ENCODE measurements at places on chromosomes 16 and 17.
A peak's percentile ranks its signal among the peaks of the same experiment; 100 is the strongest.

DNA sequence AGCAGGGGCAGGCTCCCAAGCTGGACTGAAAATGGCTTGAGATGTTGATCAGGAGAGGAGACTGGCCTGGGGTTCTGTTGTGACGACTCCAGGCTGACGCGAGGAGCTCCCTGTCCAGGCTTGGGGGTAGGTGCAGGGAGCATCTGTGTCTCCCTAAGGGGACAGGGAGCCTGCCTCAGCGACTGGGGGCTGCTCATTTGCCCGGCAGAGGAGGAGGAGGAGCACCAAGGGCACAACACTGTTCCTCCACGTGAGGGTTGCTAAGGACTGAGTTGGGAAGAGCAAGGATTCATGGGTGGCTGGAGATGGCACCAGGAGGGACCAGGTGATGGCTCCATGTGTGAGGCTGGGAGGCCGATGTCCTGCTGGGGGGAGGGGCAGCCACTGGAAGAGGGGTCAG is 53.3 kb downstream of the USP22 start:
- no peak for DNase-seq

- DNase-seq = no peak
These were observed 66.9 kb downstream of the COPRS start for GRCh38 chr17:31792007-31792585.

DNA sequence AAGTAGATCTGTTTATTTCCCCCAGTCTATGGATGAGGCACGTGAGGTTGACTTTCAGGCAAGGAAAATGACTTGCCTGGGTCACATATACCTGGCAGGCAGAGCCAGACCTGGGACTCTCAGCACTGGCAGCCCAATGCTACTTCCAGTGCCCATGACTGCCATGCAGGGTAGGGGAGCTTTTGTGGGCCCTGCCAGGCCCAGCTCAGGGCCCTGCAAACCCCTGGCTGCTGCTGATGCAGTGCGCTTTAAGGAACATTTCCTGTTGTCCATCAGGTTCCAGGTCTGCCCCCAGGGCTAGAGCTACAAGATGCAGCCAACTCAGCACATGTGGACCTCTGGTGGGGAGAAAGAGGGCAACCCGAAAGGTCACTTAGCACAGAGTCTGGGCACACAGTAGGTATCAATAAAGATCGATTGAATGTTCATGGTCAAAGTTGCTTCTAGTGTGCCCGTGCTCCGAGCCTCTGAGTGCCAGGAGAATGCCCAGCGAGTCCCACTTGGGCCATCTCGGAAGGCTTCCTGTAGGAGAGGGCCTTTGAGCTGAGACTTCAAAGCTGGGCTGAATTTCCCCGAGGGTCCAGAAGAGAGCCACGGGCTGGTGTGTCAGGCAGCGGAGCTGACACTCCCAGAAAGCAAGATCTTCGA is 513 bp upstream of the TBX21 start:
- DNase-seq = no peak

- no peak for DNase-seq
These were observed 26.1 kb downstream of the GAS7 start for GRCh38 chr17:10172241-10172741.

GRCh38 chr16:10497132-10498101 is 83.0 kb downstream of the EMP2 start:
- DNase-seq = no peak

GRCh38 chr17:77400445-77400870 is 259.7 kb downstream of the SEC14L1 start:
- no peak for DNase-seq

DNA sequence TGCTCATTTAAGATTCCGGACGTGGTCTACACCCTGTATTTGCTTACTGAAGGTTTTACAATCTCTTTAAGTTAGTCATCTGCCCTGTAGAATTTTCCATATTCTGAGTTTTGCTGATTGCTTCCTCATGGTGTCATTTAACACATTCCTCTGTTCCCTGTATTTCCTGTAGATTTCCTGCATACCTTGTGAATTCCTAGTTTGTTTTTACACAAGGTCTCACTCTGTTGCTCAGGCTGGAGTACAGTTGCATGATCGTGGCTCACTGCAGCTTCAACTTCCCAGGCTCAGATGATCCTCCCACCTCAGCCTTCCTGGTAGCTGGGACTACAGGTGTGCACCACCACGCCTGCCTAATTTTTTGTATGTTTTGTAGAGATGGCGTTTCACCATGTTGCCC is 66.8 kb downstream of the CMIP start:
- DNase-seq = no peak

DNA sequence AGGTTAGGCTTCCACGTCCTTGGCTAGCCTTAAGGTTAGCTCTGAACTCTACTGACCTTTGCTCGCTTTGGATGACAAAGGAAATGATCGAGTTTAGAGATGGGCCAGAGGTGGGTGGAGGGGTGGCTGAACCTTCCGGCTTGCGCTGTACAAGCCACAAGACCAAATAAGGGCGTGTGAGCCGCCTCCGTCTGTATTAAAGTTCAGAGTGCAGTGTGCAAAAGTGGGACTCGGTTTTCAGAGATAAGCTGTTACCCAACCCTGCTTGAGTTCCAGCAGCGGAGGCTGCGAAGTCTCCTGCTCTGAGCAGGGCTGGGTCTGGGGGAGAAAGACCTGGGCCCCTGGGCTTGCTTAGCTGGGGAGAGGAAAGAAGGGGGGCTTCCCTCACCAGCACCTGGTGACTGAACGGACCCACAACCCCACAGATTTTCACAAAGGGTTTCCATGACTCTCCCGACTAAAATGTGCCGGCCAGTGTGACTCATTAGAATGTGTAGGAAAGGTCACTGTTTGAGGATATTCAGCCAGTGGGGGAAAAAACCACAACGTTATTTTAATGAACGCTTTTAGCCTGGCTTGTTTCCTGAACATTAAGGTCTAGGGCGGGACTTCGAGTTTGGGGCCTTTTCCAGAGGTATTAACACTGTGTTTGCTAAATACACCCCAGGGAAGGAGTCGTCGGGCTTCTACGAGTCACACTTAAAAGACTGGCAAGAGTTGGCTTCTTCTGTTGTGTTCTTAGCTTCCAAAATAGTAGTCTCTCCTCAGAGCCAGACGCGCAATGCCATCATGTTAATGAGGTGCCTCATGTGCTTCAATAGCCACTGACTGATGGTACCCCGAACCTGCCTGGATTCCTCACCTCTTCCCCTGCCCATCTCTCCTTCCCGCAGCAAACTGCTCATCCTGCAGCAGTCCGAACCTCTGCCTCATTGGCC is 67.0 kb downstream of the CENPV start:
- DNase-seq = peak; percentile 41

- peak; percentile 42 for DNase-seq
These were observed 4.3 kb upstream of the NAGLU start for GRCh38 chr17:42531455-42532354.

DNA sequence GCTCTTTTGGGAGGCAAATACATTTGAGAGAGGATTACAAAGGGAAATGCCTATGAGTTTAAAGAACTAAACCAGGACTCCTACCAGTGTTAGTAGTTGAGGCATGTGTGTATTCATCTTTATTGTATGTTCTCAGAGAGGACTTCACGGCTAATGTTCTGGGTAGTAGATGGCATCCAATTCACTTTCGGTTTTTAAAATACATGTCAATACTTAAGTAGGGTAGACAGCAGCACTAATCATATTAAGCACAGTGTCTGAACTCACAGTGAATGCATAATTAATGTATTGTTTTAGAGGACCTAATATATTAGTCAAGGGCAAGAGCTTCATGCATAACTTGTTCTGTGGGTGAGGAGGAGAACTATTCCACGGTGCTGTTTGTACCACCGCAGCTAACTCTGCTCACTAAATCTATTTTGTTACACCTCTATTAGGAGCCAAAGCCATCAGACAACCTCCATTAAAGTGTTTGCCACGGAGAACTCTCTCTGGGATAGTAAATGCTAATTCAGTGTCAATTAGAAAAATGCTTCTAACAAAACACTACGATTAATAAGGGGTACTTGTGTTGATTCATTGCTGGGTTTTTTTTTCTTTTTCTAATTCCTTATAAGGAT is 56.3 kb downstream of the COX10 start:
- DNase-seq = no peak

GRCh38 chr16:72961115-72961832 is 86.7 kb downstream of the ZFHX3 start:
- DNase-seq = no peak

- DNase-seq = no peak
These were observed 128.7 kb downstream of the RPTOR start for GRCh38 chr17:80673152-80673920.

- DNase-seq = no peak
These were observed 86.7 kb upstream of the RCVRN start for GRCh38 chr17:9991796-9992195.

DNA sequence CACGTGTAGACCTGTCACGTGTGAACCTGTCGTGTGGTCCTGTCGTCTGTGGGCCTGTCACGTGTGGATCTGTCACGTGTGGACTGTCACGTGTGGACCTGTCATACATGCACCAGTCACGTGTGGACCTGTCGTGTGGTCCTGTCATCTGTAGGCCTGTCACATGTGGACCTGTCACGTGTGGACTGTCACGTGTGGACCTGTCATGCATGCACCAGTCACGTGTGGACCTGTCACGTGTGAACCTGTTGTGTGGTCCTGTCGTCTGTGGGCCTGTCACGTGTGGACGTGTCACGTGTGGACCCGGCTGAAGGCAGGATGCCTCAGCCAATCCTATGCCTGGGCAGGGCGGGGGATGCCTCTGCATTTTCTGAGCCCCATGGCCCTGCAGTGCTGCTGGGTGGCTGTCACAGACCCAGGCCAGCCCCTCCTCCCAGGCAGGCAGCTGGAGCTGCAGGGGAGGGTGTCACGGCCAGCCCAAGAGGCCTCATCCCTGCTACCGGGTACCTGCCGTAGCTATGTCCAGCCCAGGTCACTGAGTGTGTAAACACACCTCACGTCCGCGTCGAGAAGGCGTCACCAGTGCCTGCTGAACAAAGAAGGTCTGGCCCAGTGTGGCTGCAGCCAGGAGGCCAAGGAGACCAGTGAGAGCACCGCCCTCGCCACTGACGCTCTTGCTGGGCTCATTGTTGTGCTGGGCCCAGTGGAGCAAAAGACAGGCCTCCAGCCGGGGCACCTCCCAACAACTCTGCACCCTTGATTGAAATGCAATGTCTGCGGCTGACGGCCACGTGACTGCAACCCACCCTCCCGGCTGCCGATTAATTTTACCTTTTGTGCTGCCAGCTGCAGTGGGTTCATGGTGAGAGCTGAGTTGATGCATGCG is 18.6 kb upstream of the ACSF3 start:
- DNase-seq = no peak

GRCh38 chr17:80794281-80795089 is 197.2 kb upstream of the CHMP6 start:
- DNase-seq = no peak

GRCh38 chr16:56988948-56989945 is at the start of gene NLRC5:
TSS of gene NLRC5 (plus strand) at chr16:56989557. CDS start at chr16:57020713, 31,156 bp downstream.
- peak; percentile 41 for DNase-seq

- DNase-seq = no peak
These were observed 217.9 kb upstream of the RPL38 start for GRCh38 chr17:73985466-73986015.

- no peak for DNase-seq
These were observed 14.2 kb downstream of the LDAF1 start for GRCh38 chr16:21172650-21173049.

Measured in progenitor cell of endocrine pancreas (in vitro differentiated cells).